ENCODE measurements at places on chromosomes 5 and 9. TPM values are rescaled to one million over a fixed set of nuclear protein-coding genes. Genes with fewer than 3 reads are reported as not detected.

The GHR gene
- 12.7 TPM for total RNA-seq

The GPR150 gene
- total RNA-seq = 0.12 TPM

The CCDC192 gene
- total RNA-seq = 0.38 TPM

The SPAAR gene
- 0.83 TPM for total RNA-seq

The NMUR2 gene
- not detected for total RNA-seq

The IL31RA gene
- total RNA-seq = not detected

GRCh38 chr9:136021171-136021871, 60.1 kb upstream of the UBAC1 start:
- H3K36me3 ChIP-seq = no peaks in the 10 kb centered on the region
- no peaks in the 10 kb centered on the region for H3K4me1 ChIP-seq
- H3K27me3 ChIP-seq = no peaks in the 10 kb centered on the region
- no peak overlapping the region for H3K27ac ChIP-seq

GRCh38 chr9:122060481-122060880, 32.6 kb downstream of the TTLL11 start:
- no peak for DNase-seq
- H3K4me3 ChIP-seq = no peak overlapping the region
- no peaks in the 10 kb centered on the region for H3K27me3 ChIP-seq
- no peaks in the 10 kb centered on the region for H3K36me3 ChIP-seq
- no peak overlapping the region for H3K27ac ChIP-seq
- no peaks in the 10 kb centered on the region for H3K4me1 ChIP-seq

DNA sequence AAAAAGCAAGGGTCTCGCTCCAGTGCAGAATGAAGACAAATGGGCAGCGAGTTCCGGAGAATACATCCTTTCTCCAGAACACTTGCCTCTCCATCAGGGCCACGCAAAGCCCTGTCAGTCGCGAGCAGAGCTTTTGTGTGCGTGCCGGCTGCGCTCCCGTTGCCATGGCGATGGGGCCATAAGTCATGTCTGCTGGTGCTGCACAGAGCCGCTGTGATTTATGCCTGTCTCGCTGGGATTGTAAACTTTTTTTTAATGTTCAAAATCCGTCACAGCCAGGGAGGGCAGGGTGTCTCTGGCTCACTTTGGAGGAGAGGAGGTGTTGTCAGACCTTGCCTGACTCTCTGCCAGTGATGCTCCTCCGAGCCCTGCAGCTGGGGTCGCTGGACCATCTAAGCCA, 272.7 kb downstream of the TRIM32 start:
- no peaks in the 10 kb centered on the region for H3K27me3 ChIP-seq
- H3K4me3 ChIP-seq = no peak overlapping the region
- no peak overlapping the region for H3K27ac ChIP-seq
- H3K36me3 ChIP-seq = no peaks in the 10 kb centered on the region

- no peak overlapping the region for H3K4me3 ChIP-seq
- H3K27me3 ChIP-seq = no peaks in the 10 kb centered on the region
- DNase-seq = no peak
- no peaks in the 10 kb centered on the region for H3K36me3 ChIP-seq
Observed at GRCh38 chr9:130018265-130018664, 24.7 kb downstream of the FNBP1 start.

DNA sequence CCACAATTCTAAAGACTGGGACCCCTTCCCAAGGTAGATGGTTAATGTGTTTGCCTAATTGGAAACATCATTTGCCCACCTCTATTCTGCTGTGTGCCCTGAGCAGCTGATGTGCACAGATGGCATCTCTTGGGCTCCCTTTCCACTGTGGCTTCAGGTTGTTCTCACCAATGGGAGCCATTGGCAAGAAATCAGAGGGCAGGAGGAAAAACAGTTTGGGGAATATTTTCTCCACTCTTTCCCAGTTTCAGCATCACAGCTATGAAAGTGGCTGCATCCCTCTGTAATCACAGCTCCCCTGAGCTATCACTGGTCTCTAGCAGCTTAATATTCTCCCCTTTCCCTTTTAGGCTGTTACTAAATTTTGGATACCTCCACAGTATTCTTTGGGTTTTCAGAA, 911.6 kb upstream of the SEMA6A start:
- H3K4me1 ChIP-seq = no peaks in the 10 kb centered on the region
- no peak for DNase-seq
- no peaks in the 10 kb centered on the region for H3K27me3 ChIP-seq
- H3K27ac ChIP-seq = no peak overlapping the region

DNA sequence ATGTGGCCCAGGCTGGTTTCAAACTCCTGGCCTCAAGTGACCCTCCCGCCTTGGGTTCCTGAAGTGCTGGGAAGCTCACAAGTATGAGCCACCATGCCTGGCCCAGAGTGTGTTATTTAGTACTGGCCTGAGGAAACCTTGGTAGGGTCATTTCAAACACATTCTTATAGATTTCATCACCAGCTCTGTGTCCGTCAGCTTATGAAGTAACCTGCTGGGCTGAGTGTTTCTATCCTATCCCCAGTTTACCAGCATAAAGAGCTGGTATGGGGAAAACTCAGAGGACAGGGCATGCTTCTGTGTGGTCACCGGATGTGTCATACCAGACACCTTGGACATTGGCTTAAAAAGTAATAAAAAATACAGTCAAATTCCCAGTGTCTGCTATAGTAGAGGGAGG, 45.3 kb downstream of the PTPN3 start:
- peak overlapping the region; percentile 80 for H3K27ac ChIP-seq
- H3K4me3 ChIP-seq = no peak overlapping the region
- H3K4me1 ChIP-seq = no peaks in the 10 kb centered on the region
- H3K36me3 ChIP-seq = no peaks in the 10 kb centered on the region
- no peaks in the 10 kb centered on the region for H3K27me3 ChIP-seq

- peak; percentile 12 for DNase-seq
- peak overlapping the region; percentile 42 for H3K27ac ChIP-seq
- peaks cover 62% of the 10 kb centered on the region for H3K4me1 ChIP-seq
- no peaks in the 10 kb centered on the region for H3K27me3 ChIP-seq
- no peak overlapping the region for H3K4me3 ChIP-seq
Observed at GRCh38 chr5:180807654-180808414, 5.2 kb upstream of the MGAT1 start.

- H3K27ac ChIP-seq = no peak overlapping the region
- H3K27me3 ChIP-seq = no peaks in the 10 kb centered on the region
- H3K36me3 ChIP-seq = no peaks in the 10 kb centered on the region
- H3K4me3 ChIP-seq = no peak overlapping the region
- H3K4me1 ChIP-seq = no peaks in the 10 kb centered on the region
- DNase-seq = no peak
Observed at GRCh38 chr9:107049803-107050184, 186.8 kb downstream of the ZNF462 start.

DNA sequence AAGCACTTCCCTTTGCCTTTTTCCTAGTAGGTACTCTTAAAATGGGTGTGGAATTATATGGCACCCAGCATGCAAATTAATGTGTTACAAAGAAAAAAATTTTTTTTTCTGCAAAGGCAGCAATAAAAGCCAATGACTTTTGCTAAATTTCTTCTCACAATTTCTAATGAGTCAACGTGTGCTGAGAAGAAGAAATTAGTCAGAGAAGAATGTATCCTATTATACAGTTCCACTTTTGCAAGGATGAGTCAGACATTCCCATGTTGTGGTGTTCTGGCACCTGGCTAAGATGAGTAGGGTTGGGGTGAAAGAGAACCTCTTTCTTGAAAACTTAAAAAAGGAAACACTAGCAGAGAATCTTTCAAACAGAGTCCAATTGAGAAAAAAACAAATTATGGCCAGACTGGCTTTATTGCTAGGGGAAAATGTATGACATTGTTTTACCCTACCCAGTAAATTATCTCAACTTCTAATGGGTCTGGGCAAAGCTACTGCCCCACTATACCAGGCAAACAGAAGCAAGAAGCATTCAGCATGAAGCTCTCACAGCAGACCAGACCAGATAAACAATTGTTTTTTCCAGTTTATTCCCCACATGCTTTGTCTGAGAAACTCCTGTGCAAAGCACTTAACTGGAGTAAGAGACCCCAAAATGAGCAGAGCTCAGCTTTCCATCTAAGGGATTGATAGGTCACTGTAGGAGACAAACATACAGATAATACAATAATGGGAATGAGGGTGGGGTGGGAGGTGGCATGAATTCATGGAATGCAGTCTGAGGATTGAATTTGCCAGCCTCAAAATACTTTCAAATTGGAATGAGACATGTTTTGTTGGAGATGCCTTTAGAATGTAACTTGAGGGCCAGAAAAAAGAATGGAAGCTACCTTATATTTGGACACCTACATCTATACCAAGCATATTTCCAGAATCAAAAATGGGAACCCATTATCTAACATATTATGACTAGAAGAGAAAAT, 220.8 kb upstream of the RFX3 start:
- H3K4me1 ChIP-seq = no peaks in the 10 kb centered on the region
- H3K36me3 ChIP-seq = no peaks in the 10 kb centered on the region
- H3K4me3 ChIP-seq = no peak overlapping the region
- no peak for DNase-seq

- no peak overlapping the region for H3K4me3 ChIP-seq
- H3K27me3 ChIP-seq = no peaks in the 10 kb centered on the region
- no peak for DNase-seq
- no peak overlapping the region for H3K27ac ChIP-seq
- no peaks in the 10 kb centered on the region for H3K36me3 ChIP-seq
Observed at GRCh38 chr5:170470808-170471404, 32.9 kb upstream of the KCNIP1 start.

DNA sequence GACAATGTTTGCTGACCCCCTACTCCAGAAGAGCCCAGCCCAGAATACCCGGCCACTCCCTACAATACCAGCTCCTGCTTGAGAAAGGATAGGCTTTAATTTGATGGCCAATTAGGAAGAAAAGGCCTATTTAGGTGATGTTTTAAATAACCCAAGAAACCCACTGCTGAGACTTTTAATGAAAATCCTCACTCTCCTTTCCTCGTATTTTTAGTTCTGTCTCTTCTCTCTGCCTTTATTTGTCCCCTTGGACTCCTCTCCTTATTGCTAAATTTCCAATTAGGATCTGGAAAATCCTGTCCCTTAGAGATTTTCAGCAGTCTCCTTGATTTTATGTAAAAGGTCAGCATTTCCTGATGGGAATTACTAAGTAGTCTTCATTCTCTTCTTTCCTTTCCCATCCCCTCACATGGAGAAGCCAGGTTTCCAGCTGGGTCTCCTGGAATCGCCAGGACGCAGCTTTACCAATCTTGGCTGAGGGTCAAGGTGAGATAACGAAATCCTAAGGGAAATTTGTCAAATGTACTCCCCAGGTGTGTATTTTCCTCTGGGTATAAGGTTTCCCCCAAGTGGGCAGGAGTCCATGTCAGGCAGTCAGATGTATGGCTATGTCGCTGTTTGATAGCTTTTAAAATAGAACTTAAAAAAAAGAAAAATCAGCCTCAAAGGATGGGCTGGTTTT, 11.7 kb downstream of the STC2 start:
- no peak overlapping the region for H3K4me3 ChIP-seq
- H3K27ac ChIP-seq = peak overlapping the region; percentile 15
- H3K36me3 ChIP-seq = no peaks in the 10 kb centered on the region

GRCh38 chr9:90956026-90956810, 154.6 kb downstream of the SYK start:
- H3K4me3 ChIP-seq = no peak overlapping the region
- no peaks in the 10 kb centered on the region for H3K27me3 ChIP-seq
- no peak for DNase-seq

DNA sequence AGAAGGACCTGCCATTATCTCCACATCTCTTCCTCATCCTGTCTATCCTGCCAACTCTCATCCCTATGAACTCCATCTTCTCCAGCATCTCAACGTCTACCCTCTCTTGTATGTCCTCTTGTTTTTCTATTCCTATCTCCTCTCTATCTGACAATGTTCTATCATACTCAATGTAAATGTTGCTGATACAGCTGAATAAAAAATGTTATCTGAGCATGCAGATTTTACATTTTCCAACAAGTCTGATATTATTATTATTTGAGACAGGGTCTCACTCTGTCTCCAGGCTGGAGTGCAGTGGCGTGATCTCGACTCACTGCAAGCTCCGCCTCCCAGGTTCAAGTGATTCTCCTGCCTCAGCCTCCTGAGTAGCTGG, 56.0 kb upstream of the RAI14 start:
- H3K4me3 ChIP-seq = no peak overlapping the region
- peaks cover 12% of the 10 kb centered on the region for H3K4me1 ChIP-seq
- no peaks in the 10 kb centered on the region for H3K27me3 ChIP-seq

- peak; percentile 39 for DNase-seq
- H3K27me3 ChIP-seq = no peaks in the 10 kb centered on the region
- no peaks in the 10 kb centered on the region for H3K36me3 ChIP-seq
Observed at GRCh38 chr5:137666461-137666850, 69.4 kb downstream of the KLHL3 start.

DNA sequence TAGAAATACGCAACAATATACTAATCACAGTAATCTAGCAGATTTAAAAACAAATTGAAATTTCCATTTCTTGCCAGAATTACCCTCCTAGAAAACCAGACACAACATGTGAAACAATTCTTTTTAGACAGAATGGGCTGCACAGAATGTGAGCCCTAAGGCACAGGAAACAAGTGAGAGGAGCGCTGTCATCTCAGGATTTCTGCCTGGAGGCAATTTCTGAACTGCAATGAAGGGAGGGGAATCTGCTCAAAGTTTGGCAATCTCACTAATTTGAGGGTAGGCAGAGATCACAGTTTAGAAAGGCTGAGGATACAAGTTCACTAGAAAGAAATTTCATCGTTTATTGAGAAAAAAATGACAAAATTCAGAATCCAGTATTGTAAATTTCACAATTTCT, 70.3 kb downstream of the INIP start:
- no peaks in the 10 kb centered on the region for H3K36me3 ChIP-seq
- H3K27ac ChIP-seq = no peak overlapping the region
- no peaks in the 10 kb centered on the region for H3K27me3 ChIP-seq
- no peaks in the 10 kb centered on the region for H3K4me1 ChIP-seq
- H3K4me3 ChIP-seq = no peak overlapping the region
- no peak for DNase-seq

DNA sequence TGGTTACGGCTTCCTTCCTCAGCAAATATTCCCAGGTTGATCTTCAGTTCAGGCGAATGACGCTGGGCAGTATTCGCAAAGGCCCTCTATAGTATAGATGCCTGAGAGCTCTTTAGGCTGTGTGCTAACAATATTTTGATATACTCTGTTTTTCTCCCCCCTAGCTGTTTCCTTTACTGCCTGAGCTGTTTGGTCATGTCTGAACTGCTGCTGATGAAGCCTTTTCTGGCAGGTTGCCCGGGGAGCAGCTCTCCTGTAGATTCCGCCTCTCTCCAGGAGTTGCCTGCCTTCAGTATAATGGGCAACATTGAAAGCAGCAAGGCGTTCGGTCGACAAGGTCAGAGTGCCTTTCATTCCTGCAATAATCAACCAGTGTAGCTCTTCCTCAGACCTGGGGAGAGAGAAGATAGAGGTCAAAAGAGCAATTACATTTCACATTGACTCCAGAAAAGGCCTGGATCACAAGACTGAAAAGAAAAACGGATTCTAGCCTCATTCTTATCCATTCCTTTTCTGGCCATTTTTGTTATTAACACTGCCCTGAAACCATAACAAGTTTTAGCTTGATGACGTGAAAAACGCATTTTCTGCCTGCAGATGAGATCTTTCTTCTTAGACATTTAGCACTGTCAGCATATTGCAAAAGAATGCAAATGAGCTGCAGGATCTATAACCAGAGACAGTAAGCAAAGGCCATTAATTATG, 60.1 kb upstream of the ZNF608 start:
- peaks cover 13% of the 10 kb centered on the region for H3K4me1 ChIP-seq
- peak; percentile 92 for DNase-seq
- peak overlapping the region; percentile 32 for H3K27ac ChIP-seq
- no peaks in the 10 kb centered on the region for H3K36me3 ChIP-seq
- H3K27me3 ChIP-seq = no peaks in the 10 kb centered on the region
- H3K4me3 ChIP-seq = no peak overlapping the region

Measured in adrenal gland (tissue), 19 donors.